ENCODE measurements at places on chromosomes 4 and X.

GRCh38 chr4:159055833-159056232, 47.0 kb upstream of the RAPGEF2 start:
- DNase-seq: no peak

DNA sequence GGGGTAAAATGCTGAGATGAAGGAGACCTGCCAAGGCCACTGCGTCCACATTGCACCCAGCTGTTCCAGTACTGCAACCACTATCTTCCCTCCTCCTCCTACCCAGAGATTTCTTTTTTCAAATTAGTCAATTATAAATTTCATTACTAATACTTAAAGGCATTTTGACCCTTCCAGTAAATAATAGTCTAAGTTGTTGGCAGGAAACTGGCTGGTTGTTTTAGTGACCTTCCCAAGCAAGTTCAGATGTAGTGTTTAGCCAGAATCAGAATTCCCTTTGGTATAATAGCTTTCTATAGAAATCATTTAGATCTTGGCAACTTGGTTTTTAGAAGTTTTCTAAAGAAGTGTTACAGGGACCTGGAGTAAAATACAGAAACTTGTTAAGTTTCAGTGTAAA, 66.0 kb downstream of the AASDH start:
- no peak for DNase-seq

DNA sequence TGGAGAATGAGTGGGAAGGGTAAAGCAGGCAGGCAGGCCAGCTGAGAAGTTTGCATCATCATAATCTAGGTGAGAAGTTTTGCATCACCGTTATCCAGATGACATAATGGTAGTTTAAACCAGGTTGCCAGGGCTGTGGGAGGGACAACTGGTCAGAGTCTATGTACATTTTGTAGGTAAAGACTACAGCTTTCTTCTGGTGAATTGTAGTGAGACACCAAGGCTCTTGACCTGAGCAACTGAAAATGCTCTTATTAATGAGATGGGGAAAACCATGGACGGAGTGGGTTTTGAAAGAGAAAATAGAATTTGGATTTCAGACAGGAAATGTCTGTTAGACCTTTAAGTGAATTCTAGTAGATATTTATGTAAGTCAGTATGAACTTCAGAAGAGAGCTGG, 76.0 kb upstream of the VEGFC start:
- no peak for DNase-seq

GRCh38 chr4:129264008-129264657, 168.2 kb downstream of the C4orf33 start:
- DNase-seq: no peak

GRCh38 chrX:104284507-104284906, 29.8 kb upstream of the ESX1 start:
- no peak for DNase-seq

DNA sequence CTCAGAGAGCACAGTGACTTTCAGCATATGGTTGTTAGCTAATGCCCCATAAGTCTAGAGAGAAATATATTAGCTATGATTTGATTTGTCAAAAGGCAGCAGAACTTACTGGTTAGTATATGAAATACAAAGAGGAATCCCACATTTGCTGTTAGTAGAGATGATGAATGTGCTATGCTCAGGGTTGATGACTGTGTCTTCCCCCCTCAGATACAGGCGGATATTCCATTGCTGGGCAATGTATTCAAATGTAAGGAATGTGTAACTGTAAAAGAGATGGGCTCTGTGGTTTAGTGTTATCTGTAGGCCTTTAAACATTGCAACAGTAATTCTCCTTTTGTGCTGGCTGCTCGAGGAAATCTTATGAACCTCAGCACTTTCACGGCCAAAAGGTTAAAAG, 528.9 kb upstream of the ARX start:
- DNase-seq: no peak

- no peak for DNase-seq
Observed at GRCh38 chrX:861340-861890, 230.8 kb downstream of the SHOX start.

GRCh38 chr4:4810778-4811177, 48.7 kb upstream of the MSX1 start:
- DNase-seq: no peak

- no peak for DNase-seq
Observed at GRCh38 chr4:79987401-79987800, 85.6 kb downstream of the ANTXR2 start.

DNA sequence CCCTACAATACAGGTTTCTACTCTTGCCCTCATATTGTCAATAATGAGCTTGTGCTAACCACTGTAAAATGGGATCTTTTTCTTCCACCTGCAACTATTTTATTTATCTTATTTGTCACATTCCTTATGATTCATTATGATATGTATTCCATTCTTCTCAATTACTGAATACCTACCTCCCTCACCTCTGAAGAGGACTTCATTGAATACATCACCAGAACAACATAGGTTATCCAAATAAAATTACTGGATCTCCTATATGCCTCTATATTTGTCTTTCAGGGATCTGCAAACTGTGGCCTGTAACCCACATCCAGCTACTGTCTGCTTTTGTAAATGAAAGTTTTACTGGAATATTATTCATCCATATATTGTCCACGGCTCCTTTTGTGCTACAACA, 41.3 kb downstream of the STPG2 start:
- no peak for DNase-seq

- DNase-seq: no peak
Observed at GRCh38 chrX:71095033-71095432, 618 bp upstream of the FOXO4 start.

GRCh38 chrX:134025986-134026545, 40.7 kb upstream of the GPC3 start:
- DNase-seq: no peak

DNA sequence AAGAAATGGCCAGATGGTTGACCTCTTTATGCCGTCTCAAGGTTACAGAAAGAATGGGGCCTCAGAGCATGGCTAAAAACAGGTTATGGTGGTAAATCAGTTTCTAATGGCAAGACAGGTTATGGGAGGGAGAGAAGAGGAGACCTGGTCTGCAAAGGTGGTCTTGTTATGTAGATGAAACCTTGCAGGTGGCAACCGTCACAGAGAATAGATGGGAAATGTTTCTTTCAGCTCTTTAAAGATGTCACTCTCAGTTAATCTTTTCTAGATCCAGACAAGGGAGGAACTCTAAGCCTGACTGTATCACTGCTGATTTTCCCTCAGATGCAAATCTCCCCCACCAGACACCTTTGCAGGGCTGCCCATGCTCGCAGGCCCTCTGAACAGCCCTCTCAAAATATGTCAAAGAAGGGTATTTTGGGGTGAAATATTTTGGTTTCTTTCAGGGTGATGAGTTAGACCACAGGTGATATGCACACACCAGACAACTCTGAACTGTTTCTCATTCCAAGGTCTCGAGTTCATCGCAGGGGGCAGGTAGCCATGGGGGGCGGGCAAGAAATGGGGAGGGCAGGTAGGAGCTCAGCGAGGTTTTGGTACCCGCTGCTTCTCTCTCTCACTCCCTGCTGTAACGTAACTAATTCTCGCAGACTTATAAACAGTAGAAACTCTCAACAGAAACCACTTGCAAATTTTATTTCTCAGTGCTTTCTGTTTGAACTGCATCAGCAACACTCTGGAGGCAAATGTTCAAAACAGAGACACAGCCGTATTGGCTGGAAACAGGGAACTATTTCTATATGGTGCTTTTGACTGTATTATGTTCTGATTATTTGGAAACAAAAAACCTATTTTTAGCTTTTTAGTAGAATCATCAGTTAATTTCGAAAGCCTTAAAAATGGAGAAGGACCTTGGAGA, 32.4 kb downstream of the CASP3 start:
- no peak for DNase-seq

DNA sequence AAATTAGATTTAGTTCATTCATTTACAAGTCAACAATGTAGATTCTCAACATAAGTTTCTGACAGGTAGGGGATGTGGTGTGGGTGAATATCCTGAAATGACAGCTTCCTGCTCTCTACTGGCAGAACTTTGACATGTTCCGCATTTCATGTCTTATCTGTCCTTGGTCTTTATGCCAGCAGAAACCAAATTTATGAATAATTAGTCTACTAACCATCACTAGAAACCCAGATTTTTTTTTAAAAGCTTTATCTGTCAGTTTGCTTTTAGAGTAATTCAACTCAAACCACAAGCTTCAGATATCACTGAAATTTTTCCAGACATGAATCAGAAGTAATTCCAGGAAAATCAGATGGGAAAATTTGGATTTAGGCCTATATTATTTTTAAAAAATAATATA, 17.9 kb downstream of the COQ2 start:
- DNase-seq: no peak

GRCh38 chr4:20042769-20043168, 208.9 kb upstream of the SLIT2 start:
- DNase-seq: no peak

- DNase-seq: no peak
Observed at GRCh38 chr4:107757283-107757682, 37.2 kb upstream of the PAPSS1 start.

- DNase-seq: no peak
Observed at GRCh38 chrX:68421636-68422035, 11.7 kb downstream of the OPHN1 start.

DNA sequence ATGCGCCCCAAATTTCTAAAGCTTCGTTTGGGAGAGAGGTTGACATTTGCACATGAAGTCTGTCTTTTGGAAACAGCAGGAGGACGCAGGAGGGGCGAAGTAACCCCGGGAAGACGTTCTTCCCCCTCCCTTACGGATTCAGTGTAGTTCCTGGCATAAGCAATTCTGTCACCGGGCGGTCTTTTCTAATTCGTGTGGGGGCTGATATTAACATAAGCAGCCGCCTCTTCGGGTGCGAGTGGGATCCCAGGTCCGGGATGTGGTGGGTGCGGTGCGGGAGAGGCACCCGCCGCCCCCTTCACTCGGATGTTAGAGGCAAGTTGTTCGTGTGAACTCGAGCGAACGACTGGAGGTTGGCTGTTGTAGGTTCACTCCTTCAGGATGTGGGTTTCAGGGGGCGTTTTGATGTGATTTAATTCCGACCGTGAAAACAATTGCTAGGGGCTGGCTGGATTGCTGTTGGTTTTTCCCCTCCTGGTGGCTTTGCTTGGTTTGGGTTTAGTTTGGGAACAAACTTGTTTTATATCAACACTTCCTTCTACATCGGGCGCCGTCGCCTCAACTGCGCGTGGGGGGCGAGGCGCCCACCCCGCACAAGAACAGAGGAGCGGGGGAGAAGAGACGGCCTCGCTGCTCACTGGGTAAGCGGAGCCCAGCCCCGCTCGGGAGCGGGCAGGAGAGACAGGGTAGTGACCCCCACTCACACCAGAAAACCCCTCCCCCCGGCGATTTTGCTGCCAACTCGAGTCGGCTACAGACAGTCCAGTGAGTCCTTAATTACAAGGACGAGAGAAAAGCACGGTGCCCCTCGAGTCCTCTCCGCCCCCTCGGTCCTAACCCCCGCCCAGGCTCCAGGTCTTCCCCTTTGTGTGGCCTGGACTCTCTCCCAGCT, 2.9 kb upstream of the LEF1 start:
- peak; percentile 31 for DNase-seq

GRCh38 chrX:750812-751211, 120.2 kb downstream of the SHOX start:
- DNase-seq: no peak

DNA sequence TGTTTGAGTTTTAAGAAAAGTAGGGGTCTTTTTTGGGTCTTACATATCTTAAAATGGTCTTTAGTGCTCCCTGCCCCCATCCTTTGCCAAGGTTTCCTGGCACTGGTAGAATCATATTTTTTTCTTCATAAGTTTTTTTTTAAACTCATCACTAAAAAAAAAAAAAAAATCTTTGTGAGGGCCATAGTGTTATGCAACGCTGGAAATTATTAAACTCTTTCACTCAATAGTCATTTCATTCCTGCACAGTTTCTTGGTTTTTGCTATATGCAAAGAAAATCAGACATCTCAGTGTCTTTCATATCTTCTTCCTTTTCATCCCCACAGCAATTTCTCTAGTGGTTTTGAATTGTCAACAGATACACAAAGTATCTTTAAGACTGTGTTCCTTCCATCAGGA, 95.6 kb downstream of the TMA16 start:
- DNase-seq: no peak

DNA sequence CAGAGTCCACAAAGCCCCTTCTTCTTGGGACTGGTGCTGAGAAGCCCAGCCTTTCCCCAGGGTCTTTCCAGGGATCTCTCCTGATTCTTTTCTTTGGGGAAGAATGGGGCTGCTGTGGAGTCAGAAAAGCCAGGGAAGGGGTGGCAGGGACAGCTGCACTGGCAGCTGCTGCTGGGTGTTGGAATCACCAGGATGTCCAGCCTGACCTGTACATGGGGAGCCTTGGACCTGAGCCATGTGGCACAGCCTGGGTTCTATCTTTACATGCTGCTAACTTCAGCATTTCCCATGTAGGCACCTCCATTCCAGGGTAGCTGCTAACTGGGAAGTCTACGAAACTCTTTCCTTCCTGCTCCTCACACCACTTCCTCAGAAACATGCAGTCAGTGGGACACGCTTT, 36.0 kb downstream of the MED28 start:
- no peak for DNase-seq

DNA sequence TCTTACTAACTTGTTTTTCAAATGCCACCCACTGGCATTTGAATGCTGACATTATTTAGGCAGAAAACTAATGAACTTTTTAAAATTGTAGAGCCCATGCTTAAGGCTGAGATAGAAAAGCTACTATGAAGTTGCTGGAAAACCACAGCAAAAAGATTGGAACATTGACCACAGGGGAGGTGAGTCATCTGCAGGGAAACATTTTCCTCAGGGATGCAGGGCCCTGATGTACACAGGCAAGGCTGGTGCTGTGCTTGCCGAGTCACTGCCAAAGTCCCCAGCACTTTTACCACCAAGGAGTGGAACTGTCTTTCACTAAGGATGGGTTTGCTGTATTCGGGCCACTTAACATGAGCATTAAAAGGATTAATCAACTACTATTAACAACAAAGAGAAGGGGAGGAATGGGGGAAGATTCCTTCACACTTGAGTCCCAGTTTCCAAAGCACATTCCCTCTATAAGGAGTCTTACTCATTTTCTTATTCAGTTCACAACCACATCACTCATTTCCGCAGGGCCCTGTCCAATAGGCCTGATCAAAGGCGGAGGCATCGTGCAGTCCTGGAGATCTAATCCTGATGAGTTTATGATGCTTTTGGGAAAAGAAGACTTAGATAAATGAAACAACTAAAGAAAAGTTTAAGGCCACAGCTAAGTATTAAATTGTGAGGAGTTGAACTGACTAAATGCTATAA, 202.9 kb upstream of the NPY2R start:
- DNase-seq: no peak

DNA sequence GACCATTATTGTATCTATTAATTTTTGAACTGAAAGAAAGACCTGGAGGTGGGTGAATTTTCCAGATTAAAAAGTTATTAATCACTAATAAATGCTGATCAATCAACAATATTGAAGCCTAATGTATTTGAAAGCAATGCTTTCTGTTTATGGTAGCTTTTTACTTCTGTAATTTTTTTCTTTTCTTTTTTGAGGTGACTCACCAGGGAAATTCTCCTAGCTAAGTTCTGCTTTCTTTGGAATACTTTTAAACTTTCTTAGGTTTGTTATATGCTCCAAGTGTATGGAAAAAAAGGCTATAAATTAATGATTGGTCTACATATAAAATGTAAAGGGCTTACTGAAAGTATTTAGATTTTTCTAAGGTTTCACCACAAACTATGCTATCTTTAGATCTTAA, 94.2 kb downstream of the MBNL3 start:
- DNase-seq: no peak

- no peak for DNase-seq
Observed at GRCh38 chrX:106263817-106264216, 95.7 kb downstream of the PWWP3B start.

- DNase-seq: no peak
Observed at GRCh38 chr4:125837493-125838201, 522.9 kb downstream of the FAT4 start.

All from stimulated activated CD8-positive, alpha-beta memory T cell treated with anti-CD3 and anti-CD28 coated beads, Interleukin-2, amount 100 ng/mL, for 1 hour (primary cell).